NCI-H460 (cell line): ENCODE measurements at places on chromosomes 1 and 21.

- DNase-seq, result peak; percentile 57
These were observed 24.3 kb downstream of the EBNA1BP2 start for GRCh38 chr1:43147625-43148327.

DNA sequence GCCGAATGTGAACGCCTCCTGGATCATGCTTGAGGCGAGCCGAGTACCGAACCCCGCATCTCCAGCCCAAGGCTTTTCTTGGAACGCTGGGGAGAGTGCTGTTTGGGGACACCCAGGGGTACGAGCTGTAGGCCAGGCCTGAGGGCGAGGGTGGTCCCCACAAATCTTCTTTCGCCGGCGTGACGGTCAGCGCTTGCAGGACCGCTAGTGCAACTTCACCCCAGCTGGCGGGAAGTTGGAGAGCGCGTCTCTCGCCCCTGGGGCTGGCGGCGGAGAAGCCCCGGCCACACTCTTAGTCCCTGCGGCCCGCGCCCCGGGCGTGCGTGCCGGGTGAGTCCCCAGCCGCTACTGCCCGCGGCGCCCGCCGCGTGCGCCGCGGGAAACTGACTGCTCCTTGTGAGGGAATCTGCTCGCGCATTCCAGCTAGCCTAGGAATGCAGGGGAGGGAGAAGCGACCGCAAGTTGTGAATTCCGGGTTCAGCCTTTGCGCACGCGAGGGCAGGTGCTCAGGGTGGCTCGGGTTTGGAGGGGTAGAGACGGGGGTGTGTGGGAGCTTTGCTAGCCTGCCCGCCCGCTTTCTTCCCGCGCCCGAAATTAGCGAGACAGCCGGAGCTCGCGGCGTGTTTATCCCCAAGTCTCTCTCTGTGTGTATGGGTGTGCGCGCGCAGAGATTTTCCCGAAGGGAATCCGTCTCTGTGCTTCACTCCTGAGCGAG is 884 bp downstream of the LHX4 start:
- DNase-seq, result peak; percentile 32

DNA sequence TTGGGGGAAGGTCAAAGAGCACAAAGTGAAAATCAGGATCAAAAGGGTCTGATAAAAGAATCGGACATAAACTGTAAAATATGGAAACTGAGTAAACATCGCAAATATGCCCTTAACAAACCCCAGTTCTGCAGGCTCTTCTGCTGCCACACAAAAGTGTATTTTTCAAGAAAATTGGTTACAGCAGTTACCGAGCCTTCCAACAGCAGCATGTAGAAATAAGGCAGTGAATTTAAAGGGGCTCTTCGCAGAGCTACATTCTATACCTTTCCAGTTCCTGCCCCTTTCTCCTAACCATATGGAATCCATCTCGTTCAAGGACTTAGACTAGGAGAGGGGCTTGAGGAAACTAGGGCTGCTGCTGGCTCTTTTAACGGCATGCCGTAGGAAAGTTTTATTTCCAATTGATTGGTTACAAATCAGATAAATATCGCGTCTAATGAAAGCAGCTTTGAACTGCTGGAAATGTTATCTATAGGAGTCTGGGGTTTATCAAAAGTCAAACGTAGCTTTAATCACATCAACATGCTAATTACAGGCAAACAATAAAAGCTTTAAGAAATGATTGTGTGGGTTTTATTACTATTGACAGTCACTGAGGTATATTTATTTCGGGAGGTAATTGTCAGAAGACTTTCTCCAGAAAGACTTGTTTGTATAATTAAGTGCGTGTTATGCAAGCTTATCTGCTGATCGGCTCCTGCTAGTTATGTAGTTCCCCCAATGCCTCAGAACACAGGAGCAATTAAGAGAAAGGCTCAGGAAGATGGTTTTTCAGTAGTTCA is 59.1 kb downstream of the GORAB start:
- DNase-seq, result no peak

DNA sequence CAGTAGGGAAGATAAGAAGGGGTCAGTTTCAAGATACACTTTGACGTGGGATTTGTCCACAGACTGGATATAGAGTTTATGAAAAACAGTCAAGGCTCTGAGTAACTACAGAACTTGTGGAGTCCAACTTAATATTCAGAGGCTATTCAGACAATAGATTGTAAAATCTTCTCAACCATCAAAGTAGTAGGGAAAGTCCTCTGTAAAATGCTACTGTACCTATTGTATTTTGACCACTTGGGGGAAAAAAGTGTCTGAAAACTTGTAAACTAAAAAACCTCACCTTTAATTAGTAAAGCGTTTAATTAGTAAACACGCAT is 10.5 kb downstream of the PTP4A2 start:
- no peak for DNase-seq

GRCh38 chr21:29237110-29238052 is 61.3 kb upstream of the BACH1 start:
- no peak for DNase-seq

GRCh38 chr1:227948493-227949260 is 945 bp upstream of the WNT9A start:
- no peak for DNase-seq

DNA sequence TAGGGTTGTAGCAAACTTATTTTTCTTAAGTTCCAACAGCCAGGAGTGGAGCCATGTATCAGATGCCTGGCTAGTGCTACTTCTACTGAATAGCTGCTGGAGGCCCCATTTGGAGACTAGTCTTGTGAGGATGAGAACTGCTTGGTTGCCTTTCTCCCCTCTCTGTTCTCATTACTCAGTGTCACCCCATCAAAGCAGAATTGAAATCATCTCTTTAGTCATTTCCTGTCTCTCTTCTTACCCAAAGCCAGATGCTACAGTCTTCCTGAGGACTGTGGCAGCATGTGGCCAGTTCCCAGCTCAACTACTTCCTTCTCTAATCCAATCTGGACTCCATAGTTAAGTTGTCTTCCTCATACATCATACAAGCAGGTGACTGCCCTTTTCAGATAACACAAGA is 197.5 kb downstream of the BRINP2 start:
- DNase-seq, result no peak

- no peak for DNase-seq
These were observed 1.8 kb upstream of the SPRR2A start for GRCh38 chr1:153058826-153059784.

GRCh38 chr1:38489844-38490270 is 369.7 kb downstream of the RRAGC start:
- peak; percentile 5 for DNase-seq

GRCh38 chr1:175563236-175563895 is 180.0 kb downstream of the TNR start:
- DNase-seq, result no peak

- no peak for DNase-seq
These were observed 190.2 kb upstream of the NR5A2 start for GRCh38 chr1:199837321-199837720.

GRCh38 chr1:166165661-166166328 is 1.0 kb downstream of the FAM78B start:
- DNase-seq, result no peak

- DNase-seq, result no peak
These were observed 69.2 kb downstream of the NCAM2 start for GRCh38 chr21:21067375-21067774.

DNA sequence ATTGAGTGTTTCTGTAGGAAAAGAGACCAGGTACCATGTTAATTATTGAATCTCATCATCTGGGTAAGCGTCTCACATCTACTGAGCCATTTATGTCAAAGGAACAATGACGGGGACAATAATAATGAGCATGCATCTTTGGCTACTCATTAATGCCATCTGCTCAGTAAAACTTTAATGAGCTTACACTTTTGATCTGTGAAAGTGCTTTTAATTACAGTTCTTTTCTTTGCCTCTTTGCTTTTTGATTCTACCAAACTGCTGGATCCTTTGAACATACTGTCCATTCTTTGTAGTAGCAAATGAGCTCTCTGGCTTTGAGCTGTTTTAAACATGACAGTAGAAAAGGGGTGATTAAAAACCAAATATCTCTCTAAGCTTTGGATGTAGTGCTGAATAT is 181.2 kb upstream of the IVNS1ABP start:
- no peak for DNase-seq

DNA sequence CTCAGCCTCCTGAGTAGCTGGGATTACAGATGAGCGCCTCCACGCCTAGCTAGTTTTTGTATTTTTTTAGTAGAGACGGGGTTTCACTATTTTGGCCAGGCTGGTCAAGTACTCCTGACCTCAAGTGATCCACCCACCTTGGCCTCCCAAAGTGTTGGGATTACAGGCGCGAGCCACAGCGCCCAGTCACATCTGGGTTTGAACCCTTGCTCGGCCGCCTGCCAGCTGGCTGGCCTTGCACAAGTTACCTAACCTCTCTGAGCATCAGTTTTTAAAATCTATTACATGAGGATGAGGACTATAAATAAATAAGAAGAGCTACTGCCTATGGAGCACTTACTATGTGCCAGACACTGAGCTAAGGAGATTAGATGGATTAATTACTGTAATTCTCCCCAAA is 17.7 kb upstream of the PADI2 start:
- no peak for DNase-seq

- DNase-seq, result no peak
These were observed 2.4 kb upstream of the WNT9A start for GRCh38 chr1:227949954-227950734.
